Right atrium auricular region (tissue), 2 donors: ENCODE measurements at places on chromosomes 13 and 19.

- no peak for DNase-seq
These were observed 7.2 kb downstream of the SYNGR4 start for GRCh38 chr19:48371367-48371766.

GRCh38 chr19:30402436-30403202 lies 30.4 kb downstream of the ZNF536 start:
- no peak for DNase-seq

DNA sequence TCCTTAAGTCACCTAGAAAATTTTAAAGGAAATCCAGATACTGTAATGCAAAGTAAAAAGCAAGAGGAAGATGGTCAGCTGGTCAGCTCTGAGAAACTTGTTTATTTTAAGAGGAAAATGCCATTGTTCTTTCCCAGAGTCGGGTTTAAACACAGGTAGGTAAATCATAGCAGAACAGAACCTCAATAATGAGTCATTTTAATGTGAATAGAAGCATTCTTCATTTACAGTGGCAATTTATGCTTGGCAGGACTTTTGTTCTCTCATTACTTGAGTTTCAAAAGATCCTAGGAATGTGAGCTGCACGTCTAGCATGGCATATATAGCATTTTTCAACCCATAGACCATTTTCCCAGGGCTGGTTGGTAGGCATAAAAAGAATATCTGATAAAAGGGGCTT lies 132.3 kb downstream of the LIG4 start:
- no peak for DNase-seq

DNA sequence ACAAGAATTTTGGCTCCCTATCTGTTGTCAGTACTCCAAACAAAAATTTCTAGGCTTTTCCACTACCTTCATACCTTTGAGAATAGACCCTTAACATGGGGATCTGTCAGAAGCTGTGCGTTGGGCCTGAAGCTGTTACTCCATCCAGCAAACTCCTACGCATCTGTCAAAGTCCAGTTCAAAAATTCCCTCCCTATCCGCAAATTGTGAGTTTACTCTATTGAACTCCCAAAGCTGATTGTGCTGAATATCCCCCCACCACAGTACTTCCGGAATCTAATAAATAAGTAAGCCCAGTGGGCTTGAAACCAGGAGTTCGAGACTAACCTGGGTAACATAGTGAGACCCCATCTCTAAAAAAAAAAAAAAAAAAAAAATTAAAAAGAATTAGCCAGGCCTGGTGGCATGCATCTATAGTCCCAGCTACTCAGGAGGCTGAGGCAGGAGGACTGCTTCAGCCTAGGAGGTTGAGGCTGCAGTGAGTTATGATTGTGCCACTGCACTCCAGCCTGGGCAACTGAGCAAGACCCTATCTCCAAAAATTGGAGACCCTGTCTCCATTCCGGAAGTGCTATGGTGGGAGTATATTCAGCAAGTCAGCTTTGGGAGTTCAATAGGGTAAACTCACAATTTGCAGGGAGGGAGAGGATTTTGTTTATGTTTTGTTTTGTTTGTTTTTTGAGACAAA lies 930 bp upstream of the FBN3 start:
- DNase-seq = no peak

DNA sequence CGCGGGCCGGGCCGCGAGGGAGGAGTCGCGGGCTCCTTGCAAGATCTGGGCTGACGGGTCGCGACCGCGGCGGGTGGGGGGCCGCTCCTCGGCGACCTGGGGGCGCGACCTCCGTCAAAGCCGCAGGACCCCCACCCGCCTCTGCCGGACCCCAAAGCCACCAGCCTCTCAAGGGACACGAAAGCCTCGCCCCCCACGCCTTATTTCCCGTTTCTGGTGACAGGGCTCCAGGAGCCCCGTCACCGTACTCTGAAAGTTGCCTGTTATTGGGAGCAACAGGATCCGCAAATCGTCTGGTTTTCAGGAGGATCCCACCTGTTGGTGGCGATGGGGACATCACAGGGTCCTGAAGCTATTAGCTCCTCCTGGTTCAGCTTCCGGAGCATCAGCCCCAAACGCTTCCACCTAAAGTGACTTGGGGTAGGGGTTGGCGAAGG lies 530 bp downstream of the MAU2 start:
- DNase-seq = no peak

GRCh38 chr19:13788991-13789390 lies 6.3 kb upstream of the ZSWIM4 start:
- peak; percentile 66 for DNase-seq

DNA sequence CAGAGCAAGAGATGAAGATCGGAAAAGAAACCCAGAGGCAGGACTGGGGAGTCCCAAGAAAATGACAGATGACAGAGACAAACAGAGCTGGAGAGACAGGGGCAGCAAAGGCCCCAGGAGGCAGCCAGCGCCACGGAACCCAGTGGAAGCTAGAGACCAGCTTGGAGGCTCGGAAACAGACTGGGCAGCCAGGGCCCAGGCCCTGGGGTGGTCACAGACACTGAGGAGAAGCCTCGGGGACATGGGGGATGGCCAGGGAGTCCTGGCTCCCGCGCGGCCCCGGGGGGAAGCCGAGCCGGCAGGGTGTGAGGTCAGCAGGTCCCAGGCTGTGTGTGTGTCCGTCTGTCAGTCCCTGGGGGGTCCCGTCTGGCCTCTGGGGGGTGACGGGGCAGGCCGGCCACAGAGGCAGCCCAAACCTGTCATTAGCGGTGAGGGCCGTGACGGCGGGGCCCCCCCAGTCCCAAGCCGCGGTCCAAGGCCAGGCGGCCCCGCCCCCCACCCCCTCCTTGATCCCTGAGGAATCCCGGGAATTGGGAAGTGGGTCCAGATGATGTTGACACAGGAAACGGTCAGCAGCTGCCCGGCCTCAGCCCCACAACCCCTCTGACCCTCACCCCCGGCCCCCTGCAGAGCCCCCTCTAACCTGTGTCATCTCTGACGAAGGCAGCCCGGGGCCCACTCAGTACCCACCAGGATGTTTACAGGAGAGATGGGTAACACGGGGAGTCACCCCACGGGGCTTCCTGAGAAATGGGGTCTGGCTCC lies 2.5 kb upstream of the TMEM190 start:
- no peak for DNase-seq

DNA sequence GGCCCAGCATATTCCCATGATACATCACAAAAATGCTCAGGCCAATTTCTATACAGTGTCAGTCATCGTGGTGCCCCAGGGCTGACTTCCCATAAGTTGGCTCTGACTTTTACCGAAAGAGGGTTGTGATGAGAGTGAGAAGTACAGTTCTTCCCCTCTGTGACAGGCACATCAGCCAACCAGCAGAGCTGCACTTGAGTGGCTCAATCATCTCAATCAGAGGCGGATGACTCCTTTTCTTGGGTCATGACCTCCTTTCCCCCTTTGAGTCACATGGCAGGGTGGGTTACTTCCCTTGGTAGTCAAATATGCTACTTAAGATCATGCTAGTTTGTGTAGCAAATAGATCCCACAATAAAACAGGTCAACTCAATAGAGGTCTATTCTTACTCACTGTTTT lies 6.9 kb upstream of the AMER2 start:
- DNase-seq = no peak

GRCh38 chr13:29537736-29538651 lies 57.5 kb downstream of the SLC7A1 start:
- DNase-seq = no peak

- DNase-seq = peak; percentile 21
These were observed 16.9 kb upstream of the TFDP1 start for GRCh38 chr13:113567681-113568080.

- DNase-seq = no peak
These were observed 307.6 kb downstream of the SPRY2 start for GRCh38 chr13:80033286-80033685.

- DNase-seq = no peak
These were observed 136.1 kb downstream of the PCDH9 start for GRCh38 chr13:67094078-67094477.

GRCh38 chr13:35917252-35917941 lies 213.8 kb downstream of the DCLK1 start:
- DNase-seq = no peak

DNA sequence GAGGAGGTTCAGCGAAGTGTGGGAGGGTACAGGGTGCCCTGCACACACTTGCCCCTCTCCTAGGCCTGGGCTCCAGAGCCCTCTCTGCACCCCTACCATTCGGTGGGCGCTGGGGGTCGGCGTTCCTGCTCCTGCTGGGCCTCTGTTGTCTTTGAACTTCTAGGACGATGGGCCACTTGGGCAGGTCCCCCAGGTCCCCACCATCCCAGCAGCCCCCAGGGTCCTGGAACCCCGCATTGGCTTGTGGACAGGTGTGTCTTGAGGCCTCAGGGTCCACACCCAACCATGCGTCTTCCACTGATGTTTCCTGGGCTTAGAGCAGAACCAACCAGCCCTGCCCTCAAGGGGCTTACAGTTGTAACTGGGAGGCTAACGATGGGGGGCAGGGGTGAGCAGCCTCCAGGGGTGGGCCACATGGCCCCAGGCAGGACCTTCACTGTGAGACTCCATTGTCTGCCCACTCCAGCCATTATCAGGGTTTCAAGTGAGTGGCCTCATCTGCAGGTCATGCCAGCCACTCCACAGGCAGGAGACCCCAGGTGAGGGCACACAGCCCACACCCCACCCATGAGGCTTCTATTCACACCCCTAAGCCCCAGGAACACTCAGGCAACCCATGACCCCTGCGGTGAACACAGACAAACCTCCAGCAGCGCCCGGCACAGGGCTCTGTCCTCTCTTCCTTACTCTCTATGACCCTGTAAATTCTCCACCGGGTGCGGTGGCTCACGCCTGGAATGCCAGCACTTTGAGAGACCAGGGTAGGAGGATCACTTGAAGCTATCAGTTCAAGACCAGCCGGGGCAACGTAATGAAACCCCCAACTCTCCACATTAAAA lies 2.0 kb upstream of the KLF16 start:
- no peak for DNase-seq

DNA sequence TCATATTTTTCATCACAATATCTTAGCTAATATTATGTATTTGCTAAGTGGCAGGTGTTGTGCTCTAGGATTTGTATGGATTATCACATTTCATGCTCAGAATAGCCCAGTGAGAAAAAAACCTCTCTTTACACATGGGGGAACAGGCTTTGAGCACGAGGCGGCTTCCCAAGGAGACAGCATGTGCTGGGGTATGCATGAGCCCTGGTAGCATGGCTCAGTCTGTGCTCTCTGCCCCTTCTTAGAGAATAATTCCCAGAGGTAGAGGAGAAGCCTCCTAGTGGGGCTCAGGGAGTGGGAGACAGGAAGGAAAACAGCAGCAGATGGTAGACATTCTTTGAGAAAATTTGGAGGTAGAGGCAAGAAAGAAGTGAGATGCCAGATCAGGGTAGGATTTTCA lies 31.6 kb downstream of the RNASEH2B start:
- DNase-seq = no peak

DNA sequence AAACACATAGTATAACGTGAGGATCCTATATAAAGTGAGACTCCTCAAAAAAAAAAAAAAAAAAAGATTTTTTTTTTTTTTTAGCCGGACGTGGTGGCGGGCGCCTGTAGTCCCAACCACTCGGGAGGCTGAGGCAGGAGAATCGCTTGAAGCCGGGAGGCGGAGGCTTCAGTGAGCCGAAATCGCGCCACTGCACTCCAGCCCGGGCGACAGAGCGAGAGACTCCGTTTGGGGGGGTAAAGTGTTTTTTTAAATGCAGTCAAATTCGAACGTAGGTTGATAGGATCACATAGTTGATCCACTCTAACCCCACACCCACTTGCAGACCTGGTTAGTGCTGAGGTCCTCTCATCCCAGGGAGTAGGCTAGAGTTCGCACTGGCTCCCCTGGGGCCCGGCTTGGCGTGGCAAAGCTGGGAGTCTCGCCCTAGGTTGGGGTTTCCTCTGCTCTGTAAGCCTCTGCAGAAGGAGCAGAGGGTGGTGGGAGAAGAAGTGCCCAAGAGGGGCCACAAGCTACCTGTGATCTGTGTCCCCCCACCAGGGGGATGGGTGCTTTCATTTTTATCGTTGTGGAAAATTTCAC lies 6.5 kb downstream of the RNF225 start:
- DNase-seq = no peak

DNA sequence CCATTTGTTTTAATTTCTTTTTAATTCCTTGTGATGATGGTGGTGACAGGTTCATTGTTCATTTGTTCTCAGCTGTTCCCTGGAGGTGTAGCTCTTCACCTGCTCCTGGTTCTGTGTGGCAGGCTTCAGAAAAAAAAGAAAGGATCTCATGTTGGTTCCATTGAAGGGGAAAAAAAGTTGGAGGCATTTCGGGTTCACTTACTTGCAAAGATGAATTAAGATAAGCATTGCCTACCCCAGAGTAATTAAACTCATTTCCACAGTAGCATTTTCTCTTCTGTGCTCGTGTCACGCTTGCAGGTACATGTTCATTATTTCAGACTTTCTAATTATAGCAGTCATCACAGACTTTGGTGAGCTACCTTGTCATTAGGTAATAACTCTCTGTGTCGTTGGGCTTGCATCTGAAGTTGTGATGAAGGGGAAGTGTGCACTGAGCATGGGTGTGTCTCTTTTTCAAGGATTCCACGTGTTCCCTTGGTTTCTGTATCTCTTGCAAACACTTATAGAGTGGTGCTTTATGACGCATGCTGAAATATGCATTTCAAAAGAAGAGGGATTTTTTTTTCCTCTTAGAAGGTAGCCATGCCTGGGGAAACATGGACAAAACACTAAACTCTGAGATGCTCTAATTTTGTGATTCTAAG lies 69.1 kb downstream of the MTUS2 start:
- no peak for DNase-seq

GRCh38 chr13:106423530-106423929 lies 111.9 kb downstream of the EFNB2 start:
- no peak for DNase-seq

- peak; percentile 68 for DNase-seq
These were observed 397.4 kb downstream of the FOXO1 start for GRCh38 chr13:40269086-40269485.

DNA sequence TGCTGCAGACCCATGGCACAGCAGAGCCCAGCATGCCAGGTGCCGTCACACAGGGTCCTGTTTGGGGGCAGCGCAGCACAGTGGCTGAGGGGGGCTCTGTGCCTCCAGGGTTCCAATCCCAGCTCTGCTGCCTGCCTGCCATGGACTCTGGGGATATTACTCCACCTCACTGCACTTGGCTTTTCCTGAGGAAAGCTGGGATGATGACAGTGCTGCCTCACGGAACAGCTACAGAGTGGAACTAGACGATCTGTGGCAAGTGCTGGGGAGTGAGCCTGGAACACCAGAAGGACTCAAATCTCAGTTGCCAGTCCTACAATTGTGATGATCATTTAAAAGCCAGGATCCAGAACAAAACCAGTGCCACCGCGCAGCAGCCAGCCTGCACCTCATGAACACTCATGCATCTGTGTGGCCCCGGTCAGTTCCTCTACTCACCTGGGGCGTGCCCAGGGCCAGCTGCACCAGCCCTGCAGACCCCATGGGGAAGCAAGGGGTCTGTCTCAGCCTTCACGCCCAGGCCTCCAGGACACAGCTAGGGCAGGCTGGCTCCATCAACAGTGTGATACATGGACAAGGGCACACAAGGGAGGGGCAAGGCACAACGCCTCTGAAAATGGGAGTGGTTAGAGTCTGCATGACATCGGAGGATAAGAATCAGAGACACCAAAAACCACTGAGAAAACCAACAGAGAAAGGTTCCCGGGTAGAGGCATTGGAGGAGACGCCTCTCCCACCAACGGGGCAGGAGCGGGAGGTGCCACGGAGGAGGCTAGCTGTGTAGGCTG lies 55.2 kb downstream of the ATP7B start:
- no peak for DNase-seq
